M059J (cell line): ENCODE measurements at places on chromosomes 12 and 14. TPM values are rescaled to one million over a fixed set of nuclear protein-coding genes. Genes with fewer than 3 reads are reported as not detected.

DNA sequence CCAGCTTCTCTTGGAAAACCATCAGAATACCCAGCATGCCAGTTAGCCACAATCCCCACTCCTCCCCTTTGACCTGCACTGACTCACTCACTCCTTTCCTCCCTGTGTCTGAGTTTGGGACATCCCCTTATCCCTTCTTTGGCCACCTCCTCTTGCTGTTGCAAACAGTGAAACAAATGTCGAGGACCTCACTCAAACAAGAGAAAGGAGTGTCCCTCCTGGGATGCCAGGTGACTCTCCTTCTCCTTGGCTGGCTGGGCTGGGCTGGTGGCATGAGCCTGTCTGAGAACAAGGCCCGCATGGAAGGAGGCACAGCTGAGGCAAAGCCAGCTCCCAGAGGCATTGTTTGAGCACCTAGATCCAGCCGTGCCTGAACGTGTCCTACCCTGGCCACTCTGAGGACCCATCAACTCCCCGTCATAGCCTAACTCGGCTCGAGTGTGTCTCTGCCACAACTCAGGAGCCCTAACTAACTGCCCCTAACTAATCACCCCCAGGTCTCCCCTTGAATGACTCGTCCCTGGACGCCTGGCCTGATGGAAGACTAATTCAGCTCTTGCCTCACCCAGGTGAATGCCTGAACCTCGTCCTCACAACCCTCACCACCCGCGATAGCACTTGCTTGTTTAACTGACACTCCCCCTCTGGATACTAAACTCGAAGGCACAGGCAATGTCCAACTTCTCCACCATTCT, 43.0 kb downstream of the NCOR2 start:
- peak; percentile 81 for DNase-seq

NOXRED1 gene
- total RNA-seq: not detected in 2 replicates

GRCh38 chr12:41992692-41993215, 151.9 kb downstream of the GXYLT1 start:
- no peak for DNase-seq

DNA sequence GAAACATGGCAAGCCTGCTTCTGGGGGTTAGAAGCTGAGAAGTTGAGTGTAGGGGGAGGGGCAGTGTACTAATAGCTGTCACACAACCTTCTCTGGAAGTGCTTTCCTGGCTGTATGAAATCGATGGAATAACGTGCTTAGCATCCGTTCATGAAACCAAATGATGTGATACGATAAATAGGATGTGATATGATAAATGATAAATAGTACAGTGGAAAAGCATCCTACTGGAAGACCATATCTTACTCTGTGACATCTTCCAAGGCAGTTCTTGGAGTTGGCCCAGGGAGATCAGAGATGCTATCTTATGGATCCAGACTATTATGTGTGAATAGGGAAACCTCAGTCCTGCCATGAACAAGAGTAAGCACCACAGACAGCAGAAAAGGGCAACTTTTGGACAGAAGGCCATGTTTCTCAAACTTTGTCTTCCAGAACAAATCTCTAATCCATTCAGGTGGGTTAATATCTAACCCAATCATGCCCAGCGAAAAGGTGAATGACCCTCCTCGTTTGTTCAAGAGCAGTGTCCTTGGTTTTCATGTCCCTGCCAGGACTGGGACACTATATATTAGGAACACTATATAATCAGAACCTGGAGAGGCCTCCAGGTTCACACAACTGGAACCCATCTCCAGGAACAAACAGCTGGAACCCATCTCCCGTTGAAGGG, at the start of gene ANG:
Gene ANG, plus strand, starts transcription at position 598 of the 673 bp plus-strand sequence. CDS start 4,801 bp downstream, outside the sequence.
- no peak for DNase-seq

SCAF11 gene
- 65.2 and 69.8 TPM in 2 replicates for total RNA-seq

PMCH gene
- total RNA-seq: not detected in 2 replicates

EGLN3 gene
- 22.2 and 30.1 TPM in 2 replicates for total RNA-seq

KRT83 gene
- 0.22 TPM in 1 of 2 replicates, not detected in the other for total RNA-seq

- no peak for DNase-seq
Measured at GRCh38 chr14:104610749-104611310, 6.3 kb upstream of the TMEM179 start.
